ENCODE measurements at places on chromosomes 2 and 18. TPM values are rescaled to one million over a fixed set of nuclear protein-coding genes. Genes with fewer than 3 reads are reported as not detected.

GRCh38 chr2:102103992-102104871 lies 38.3 kb upstream of the IL1R1 start:
- DNase-seq, result peak; percentile 22

DNA sequence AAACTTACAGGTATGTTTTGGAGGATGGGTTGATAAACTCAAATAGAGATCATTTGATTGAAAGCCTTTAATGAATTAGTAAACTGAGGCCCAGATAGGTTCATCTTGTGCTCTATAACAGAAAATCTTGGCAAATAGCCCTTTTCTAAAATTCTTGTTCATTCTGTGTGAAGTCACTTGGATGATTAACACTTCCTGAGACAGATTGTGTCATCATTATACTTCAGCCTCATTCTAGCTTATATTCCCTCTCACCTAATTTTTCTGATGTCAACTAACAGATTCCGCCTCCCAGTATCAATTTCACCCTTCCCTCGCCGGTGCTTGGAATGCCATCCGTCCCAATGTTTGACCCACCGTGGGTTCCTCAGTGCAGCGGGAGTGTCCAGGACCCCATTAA lies 84.2 kb upstream of the RPE start:
- DNase-seq, result no peak

GRCh38 chr2:232328032-232328422 lies 50.5 kb upstream of the ALPP start:
- DNase-seq, result no peak

DNA sequence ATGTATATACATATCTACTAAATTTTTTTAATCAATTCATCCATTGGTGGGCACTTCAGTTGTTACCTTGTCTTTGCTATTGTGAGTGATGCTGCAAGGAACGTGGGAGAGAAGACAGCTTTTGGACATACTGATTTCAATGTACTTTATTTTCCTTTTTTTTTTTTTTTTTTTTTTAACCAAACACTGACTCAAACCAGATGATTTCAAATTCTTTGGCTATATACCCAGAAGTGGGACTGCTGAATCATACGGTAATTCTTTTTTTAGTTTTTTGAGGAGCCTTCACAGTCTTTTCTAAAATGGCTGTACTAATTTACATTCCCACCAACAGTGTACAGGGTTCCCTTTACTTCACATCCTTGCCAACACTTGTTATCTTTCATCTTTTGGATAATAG lies 204.7 kb downstream of the INSIG2 start:
- no peak for DNase-seq

DNA sequence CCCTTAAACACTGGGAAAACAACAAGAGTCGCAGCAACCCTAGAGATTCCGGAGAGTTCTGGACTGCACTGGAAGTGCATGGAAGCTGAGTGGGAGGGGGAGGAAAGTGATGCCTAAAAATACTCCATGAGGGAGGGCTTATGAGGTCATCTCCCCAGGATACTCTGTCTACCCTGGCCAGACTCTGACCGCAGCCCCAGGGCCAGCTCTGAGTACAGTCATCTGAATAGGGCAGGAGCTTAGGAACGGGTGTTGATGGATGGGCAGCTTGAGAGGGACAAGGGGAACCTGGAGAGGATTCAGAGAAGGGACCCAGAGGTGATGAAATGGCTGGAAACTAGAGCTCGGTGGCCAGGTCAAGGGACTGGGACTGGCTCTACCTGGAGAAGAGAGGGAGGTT lies 79.3 kb upstream of the IGFBP5 start:
- DNase-seq, result no peak

DNA sequence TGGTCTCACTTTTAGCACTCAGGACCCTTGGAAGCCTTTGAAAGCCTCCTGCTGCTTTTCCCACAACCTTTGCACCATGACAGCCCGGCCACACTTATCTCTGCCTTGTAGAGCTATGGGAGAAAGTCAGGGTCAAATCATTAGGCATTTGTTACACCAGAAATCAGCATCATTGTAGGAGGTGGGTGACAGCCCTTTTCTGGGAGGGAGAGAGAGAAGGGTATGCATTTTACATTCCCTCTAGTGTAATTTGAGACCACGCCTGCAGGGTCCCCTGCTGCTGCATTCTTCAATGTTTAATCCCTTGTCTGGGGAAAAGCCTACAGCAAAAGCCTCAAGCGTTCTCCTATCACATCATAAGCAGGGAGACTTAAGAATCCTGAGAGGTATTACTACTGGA lies 766.8 kb upstream of the FAM98A start:
- DNase-seq, result no peak

DNA sequence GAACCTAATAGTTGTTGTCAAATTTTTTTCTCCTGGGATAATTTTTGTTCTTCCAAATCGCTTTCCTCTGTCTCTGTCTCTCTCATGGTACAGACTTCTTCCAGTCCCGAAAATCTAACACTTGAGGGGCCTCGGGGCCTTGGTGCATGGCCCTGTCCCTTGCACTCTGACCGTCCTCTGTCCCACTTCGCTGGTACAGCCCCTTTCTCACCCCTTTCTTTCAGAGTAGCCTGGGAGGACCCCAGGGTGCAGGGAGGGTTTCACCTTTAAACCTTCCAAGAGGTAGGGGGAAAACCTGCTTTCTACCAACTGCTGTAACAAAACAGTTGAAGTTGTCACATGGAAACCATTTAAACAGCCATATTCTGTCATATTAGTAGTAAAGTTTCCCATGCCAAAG lies 22.2 kb upstream of the FAHD2A start:
- DNase-seq, result no peak

DNA sequence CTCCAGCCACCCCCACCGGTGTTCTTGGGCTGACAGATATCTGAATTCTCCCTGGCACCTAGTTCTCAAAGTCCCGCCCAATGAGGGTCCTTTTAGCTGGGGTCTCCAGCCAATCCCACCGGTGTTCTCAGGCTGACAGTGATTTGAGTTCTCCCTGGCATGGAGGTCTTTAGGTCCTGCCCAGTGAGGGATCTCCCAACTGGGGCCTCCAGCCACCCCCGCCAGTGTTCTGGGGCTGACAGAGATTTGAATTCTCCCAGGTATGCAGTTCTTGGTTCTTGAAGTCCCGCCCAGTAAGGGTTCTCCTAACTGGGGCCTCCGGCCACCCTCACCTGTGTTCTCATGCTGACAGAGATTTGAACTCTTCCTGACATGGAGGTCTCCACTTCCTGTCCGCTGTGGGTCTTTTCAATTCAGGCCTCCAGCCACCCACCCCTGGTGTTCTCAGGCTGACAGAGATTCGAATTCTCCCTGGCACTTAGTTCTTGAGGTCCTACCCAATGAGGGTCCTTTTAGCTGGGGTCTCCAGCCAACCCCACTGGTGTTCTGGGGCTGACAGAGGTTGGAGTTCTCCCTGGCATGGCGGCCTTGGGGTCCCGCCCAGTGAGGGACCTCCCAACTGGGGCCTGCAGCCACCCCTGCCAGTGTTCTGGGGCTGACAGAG lies 154.6 kb downstream of the ANKRD36 start:
- no peak for DNase-seq

DNA sequence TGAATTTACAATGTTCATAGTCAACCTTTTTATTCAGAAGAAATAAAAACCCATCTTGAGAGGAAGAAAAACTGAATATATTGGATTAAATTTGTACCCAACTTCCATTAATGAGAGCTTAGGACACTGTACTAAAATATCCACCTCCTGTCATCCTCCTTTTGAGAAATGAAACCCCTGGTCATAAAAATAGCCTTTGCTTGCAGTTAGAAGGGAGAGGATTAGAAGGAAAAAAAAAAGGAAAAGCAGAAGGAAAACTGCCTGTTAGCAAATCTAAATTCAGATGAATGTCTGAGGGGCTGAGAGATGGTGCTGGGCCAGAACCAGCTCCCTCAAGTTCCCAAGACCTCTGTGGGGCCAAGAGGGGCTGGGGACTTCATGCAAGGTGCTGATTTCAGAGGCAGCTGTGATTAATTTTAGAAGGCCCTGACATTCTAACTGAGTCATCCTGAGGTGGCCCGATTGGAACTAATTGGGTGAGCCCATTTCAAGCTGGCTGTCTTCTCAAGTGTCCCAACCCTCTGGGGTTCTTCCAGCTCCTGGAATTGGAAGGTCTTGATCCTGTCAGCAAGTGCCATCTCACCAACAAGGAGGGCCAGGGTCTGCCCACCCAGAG lies 38.4 kb upstream of the BIN1 start:
- DNase-seq, result no peak

- DNase-seq, result no peak
These were observed 10.1 kb downstream of the PAX3 start for GRCh38 chr2:222288590-222289277.

- DNase-seq, result no peak
These were observed 51.6 kb downstream of the PDK1 start for GRCh38 chr2:172607379-172607928.

GRCh38 chr18:55268628-55269275 lies 309.5 kb upstream of the CCDC68 start:
- DNase-seq, result no peak

GRCh38 chr2:26352892-26353291 lies 6.3 kb upstream of the ADGRF3 start:
- DNase-seq, result no peak

GRCh38 chr18:50659091-50660003 lies 99.5 kb downstream of the MAPK4 start:
- peak; percentile 17 for DNase-seq

- DNase-seq, result no peak
These were observed 346.0 kb downstream of the CYRIA start for GRCh38 chr2:16319551-16320121.

- DNase-seq, result peak; percentile 61
These were observed 86.9 kb downstream of the LIMS1 start for GRCh38 chr2:108621087-108621559.

- DNase-seq, result no peak
These were observed 271.0 kb upstream of the HS6ST1 start for GRCh38 chr2:128589681-128590080.

The POLR1B gene
- total RNA-seq, result 36.9 TPM

The TTR gene
- 1.7 TPM for total RNA-seq

The UGT1A3 gene
- total RNA-seq, result 6.0 TPM

The LONRF2 gene
- 9.7 TPM for total RNA-seq

The SERPINB11 gene
- not detected for total RNA-seq

The ALPP gene
- not detected for total RNA-seq

The RESP18 gene
- not detected for total RNA-seq

The STEAP3 gene
- total RNA-seq, result 28.3 TPM

The GATA6 gene
- 58.4 TPM for total RNA-seq

The RTP5 gene
- not detected for total RNA-seq

The TUBB8B gene
- total RNA-seq, result 0.35 TPM

Data from Calu3 (cell line).